ENCODE measurements at places on chromosomes 1 and 21.

DNA sequence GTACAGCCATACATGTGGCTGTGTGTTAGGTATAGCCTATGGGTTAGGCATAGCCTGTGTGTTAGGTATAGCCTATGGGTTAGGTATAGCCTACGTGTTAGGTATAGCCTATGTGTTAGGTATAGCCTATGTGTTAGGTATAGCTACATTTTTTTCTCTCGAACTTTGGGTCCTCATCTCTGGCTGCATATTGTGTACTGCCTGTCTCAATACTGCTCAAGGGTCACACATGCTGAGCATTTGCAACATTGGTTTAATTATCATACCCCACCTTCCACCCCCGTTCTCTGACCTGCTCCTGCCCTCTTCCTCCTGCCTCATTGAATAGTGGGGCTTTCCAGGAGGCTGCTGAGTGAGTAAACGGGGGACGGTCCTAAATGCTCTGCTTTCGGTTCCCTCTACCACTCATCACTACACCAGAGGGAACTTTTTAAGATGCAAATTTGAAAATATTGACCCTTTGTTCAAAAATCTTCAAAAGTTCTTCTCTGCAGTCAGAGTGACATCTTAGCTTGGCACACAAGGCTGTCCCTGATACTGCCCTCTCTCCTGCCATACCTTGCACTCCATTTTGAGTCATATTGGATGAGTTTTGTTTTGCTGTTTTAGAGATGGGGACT is 17.8 kb downstream of the OR2B11 start:
- DNase-seq = no peak

DNA sequence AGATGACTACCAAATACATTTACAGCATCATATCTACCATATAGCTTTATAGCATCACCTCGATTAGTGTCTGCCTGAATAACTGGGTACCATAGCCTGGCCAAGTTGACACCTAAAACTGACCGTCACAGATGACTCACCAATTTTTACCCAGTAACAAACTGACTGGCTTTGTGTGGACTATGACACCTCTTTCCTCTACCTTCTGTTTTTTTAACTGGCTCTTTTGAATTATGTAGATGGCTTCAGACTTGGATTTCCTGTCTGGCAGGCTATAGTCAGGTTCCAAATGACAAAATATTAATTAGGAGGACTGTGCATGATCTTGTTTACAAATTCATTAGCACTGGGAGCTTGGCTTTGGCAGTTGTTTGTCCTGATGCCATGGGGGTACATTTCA is 360.3 kb downstream of the TGFB2 start:
- no peak for DNase-seq

DNA sequence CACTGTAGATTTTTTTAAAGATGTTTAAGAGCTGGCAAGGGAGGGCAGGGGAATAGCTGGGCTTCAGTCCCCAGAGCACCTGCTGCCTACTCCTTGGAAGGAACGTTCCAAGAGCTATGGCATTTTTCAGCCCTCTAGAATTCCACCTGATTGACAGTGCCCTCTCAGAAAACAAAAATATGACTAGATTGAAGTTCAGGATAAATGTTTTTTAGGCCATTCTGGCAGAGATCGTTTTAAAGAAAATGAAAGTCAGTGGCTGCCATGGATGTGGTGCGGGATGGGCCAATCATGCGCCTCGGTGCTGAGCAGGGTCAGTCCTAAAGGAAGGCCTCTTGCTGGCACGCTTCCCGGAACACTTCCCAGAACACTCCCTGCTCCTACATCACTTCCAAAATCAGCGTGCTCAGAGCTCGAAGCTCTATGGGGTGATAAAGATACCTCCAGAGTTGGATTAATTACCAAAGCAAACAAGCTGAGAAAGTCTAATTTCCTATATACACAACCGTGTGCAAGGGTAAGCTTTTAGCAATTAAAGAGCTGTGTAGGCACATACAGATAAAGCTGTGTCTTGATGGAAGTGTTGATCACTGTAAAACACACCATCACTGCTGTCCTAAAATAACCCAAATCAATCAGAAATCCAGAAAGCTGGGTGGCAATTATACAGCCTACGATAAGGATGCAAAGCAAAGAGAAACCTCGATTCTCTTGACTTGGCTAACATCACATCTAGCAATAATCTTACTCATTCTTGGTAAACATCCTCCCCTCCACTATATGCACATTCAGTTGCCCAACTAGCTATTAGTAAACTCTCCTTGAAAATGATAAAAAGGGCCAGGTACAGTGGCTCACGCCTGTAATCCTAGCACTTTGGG is 34.6 kb downstream of the TGFBR3 start:
- DNase-seq = peak; percentile 85

DNA sequence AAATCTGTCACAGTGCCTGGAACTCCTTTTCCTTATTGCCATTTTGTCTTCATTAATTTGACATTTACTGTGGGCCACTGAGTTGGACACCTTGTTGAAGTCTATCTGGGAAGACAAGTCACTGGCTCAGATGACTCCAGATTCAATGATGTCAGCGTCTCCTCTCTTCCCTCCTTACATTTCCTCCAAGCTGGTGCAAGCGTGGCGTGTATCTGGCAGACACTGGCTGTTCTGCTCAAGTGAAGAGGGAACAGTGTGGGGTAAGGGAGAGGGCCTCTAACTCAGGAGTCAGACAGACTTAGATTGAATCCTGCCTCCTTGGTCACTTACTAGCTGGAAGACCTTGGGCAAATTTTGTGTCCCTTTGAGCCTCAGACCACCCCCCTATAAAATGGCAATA is 8.7 kb upstream of the ZNF691 start:
- no peak for DNase-seq

DNA sequence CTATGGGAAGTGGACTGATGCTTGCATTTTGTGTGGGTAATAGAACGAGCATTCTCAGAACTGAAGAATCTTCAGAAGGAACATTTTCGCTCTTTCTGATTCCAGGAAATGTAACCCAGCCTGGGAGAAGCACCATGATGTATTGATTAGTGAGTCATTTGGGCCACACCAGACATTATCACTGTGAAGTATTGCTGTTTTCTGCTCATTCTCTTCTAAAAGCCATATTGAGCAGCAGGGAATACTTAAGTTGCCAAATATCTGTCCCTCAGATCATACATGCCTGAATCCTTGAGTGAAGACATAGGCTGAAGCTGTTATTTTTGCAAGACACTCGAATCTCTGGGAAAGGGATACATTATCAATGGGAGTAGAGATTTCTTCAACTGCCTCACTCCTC is 213.1 kb downstream of the PCP4 start:
- DNase-seq = no peak

DNA sequence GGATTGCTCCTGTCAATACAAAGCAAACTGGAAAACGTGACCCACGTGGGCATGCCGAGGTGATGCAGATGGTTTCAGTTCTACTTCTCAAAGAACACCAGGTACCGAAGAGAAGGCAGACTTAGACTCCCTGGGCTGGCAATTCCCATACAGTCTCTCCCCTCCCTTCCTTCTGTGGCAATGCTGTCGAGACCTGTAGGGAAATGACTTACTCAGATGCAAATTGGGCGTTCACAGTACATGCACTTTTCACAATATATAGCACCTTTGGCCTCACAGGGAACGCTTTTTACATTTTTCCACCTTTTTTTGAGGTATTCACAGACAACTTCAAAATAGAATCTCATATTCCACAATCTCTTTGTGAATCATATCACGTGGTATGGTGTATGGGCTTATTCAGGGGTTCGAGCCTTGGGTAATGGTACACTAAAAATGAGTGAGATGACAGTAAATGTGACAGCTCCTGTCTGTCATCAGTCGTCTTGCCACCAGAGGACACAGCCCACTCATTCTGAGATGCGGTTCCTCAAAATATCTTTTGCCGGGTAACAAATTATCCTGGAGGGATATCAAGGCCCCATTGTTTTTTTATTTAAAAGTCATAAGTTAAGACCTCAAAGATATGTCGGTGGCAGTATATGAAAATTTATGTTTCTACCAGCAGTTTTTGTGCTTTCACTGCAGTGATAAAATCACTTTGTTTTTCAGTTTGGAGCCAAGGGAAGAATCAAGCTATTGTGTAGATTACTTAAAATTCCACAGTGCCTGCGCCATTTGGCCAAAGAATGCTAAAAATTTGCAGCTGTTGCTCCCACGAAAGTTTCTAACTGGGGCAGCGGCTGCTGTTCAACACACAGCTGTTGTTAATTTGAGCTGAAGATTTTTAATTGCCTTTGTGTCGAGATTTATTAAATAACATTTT is 168.4 kb downstream of the ZZZ3 start:
- DNase-seq = no peak

- no peak for DNase-seq
Measured at GRCh38 chr1:39900662-39901463, 854 bp downstream of the MYCL start.

- DNase-seq = peak; percentile 82
Measured at GRCh38 chr1:108050158-108050557, 85.2 kb upstream of the VAV3 start.

- no peak for DNase-seq
Measured at GRCh38 chr1:169624912-169625311, 5.0 kb downstream of the SELP start.

GRCh38 chr1:56437959-56438358 is 141.4 kb downstream of the PLPP3 start:
- DNase-seq = no peak

GRCh38 chr1:185409345-185409744 is 92.3 kb upstream of the IVNS1ABP start:
- DNase-seq = no peak

- no peak for DNase-seq
Measured at GRCh38 chr1:65176056-65176450, 28.1 kb downstream of the AK4 start.

- no peak for DNase-seq
Measured at GRCh38 chr1:216826646-216827045, 103.4 kb upstream of the ESRRG start.

- DNase-seq = no peak
Measured at GRCh38 chr1:43873851-43874250, 59.8 kb upstream of the ARTN start.

DNA sequence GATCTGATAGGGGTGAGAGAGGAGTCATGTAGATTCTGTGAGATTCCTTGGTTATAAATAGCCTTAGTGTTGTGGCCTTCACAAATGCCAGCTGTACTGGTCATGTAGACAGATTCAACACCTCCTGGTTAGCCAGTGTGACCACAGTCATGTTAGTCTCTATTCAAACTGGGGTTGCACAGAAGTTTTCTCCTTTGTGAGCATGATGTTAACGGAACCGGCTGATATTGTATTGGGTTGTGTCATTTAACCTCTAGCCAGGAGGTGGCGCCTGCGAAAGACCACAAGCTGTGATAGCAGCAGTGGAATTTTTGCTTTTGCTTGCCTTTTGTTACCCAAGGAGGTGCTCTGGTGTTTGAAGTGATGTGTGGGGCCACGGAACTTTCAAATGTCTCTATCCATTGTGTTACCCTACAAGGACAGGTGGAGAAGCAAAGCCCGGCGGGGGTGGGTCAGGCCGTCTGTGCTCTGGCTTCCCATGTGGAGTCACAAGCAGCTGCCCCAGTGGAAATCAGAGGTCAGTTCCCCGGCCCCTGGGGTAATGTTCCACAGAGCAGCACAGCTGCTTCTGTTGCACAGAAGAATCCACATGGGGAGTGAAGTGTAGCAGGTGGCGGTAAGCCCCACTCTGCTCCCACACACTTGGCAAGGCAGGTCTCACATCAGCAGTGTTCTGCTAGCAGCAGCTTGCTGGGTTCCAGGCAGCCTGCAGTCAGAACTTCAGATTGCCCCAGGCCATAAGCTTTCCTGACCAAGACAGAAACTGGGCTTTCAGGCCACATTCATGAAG is 112.6 kb downstream of the ADAMTS1 start:
- DNase-seq = no peak

- no peak for DNase-seq
Measured at GRCh38 chr1:64750875-64751274, 6.0 kb downstream of the RAVER2 start.
